Tibial artery (tissue), 4 donors: ENCODE measurements at places on chromosomes 1 and 21.

GRCh38 chr21:45951676-45952075, 29.9 kb upstream of the COL6A1 start:
- no peak for DNase-seq

DNA sequence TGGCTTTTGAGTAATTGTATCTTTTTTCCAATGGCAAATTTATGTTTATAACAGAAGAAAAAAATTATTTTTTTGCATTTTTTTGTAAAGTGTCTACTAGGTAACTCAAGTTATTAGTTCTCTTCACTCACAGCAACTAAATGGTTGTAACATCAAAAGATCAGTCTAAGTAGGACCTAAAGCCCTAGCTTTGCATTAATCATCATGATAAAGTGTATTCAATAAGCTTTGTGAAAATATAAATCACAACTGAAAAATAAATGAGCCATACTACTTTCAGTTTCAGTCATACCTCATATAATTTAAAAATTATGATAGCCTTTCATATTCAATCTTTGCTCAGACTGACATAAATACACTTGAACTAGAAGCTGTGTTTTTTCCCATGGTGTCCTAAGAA, 6.9 kb downstream of the TAF5L start:
- DNase-seq: no peak

GRCh38 chr1:88324899-88325298, 359.2 kb upstream of the PKN2 start:
- DNase-seq: no peak

- peak; percentile 45 for DNase-seq
These were observed 19.2 kb downstream of the AGPAT3 start for GRCh38 chr21:43884012-43884860.

GRCh38 chr1:230573658-230574057, 68.6 kb upstream of the COG2 start:
- no peak for DNase-seq

DNA sequence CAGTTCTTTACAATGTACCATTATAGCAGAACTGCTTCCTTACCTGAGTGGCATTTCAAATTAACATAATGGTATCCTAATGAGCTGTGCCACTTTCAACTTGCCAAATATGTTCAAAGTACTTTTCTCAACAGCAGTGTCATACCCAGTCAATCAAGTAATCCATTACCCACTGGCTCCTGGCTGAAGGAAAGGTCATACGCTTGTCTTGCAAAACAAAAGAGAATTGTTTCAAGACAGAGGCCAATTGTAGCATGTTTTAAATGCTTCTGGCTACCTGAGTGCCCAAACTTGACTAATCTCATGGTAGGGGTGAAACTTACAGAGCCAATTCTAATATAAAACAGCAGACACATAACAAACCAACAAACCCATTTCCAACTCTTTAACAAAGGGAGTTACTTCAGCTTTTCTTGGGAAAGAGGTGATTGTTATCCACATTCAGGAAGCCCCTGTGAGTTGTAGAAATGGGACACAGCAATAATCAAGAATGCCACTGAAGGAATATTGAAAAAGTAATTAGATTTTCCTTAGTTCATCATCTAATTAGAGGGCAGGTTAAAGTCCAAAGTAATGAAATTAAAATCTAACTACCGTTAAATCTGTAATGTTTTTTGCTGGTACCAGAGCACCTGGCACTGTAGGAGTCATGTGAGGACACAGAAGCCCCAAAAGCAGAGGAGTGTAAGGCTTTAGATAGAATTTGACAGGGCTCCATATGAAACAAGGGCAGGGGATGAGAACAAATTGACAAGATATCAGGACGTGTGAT, 241.9 kb downstream of the RWDD3 start:
- no peak for DNase-seq

DNA sequence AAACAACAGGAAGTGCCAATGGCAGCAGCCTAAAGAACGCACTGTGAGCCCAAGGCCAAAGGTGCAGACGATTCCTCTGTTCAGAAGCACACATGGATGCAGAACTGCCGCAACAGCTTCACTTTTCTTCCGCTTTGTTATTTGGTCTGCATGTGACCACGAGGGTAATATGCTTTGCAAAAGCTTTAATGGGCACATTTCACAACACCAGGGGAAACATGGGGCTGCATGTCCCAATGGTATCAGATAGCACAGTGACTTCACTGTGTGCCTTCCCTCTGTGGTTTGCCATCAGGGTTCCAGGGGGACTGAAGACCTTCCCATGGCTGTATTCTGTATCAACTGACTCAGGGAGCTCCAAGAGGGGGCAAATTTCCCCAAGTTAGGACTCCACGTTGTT, 28.3 kb downstream of the THAP3 start:
- DNase-seq: no peak

- DNase-seq: no peak
These were observed 23.0 kb downstream of the MTARC1 start for GRCh38 chr1:220809704-220810103.

- DNase-seq: peak; percentile 49
These were observed 198.9 kb downstream of the HS2ST1 start for GRCh38 chr1:87113313-87113712.

DNA sequence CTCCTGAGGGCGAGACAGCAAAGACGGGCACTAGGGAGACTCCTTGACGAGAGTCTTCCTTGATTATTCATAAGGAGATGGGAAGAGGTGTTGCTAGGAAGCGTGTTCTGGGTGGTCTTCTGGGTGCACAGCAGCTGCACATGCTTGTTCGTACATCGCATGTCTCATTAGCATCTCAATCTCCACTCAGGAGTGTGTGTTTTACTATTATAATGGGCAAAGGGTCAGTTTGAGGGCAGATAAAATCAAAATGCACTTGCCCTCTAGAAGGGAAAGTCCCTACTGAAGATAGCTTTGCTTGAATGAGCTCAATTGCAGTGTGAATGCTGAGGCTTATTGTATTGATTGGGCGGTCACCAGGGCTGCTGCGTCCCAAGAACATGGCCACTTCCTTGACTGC, 50.2 kb upstream of the SCCPDH start:
- no peak for DNase-seq
